Body of pancreas (tissue), 4 donors: ENCODE measurements at places on chromosomes 2 and 18. TPM values are rescaled to one million over a fixed set of nuclear protein-coding genes. Genes with fewer than 3 reads are reported as not detected.

The RIT2 gene
- not detected for total RNA-seq

The ATP5F1A gene
- total RNA-seq: 177 TPM

The XDH gene
- total RNA-seq: 0.78 TPM

The ACKR3 gene
- 18.1 TPM for total RNA-seq

- H3K27me3 ChIP-seq: no peaks in the 10 kb centered on the region
- H3K4me3 ChIP-seq: no peak overlapping the region
- no peak for DNase-seq
- H3K4me1 ChIP-seq: no peaks in the 10 kb centered on the region
- no peaks in the 10 kb centered on the region for H3K36me3 ChIP-seq
- no peak overlapping the region for H3K27ac ChIP-seq
These were observed 47.5 kb downstream of the GALNT3 start for GRCh38 chr2:165746501-165746900.

- H3K36me3 ChIP-seq: peaks cover 4% of the 10 kb centered on the region
- DNase-seq: no peak
- no peaks in the 10 kb centered on the region for H3K27me3 ChIP-seq
These were observed 587 bp upstream of the MTIF2 start for GRCh38 chr2:55269645-55269990.

DNA sequence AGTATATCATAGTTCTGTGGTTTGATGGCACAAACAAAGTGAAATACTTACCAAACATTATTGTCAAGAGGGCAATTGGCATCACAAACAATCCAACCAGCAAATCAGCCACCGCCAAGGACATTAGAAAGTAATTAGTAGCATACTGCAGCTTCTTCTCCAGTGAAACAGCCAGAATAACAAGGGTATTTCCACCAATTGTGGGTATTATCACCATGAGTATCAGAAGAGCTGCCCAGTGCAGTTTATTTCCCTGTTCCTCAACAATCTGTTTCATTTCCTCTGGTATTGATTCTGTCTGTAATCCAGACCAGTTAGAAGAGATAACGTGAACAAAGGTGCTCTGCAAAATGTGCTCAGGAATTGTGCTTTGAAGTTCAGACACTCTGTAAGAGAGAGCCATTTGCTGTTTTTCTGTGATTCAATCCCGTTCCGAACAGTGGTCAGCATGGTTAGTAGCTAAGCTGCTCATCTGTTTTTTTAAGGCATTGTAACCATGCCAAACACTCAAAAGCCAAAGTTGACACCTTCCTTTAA lies 1.4 kb downstream of the HTR2B start:
- peaks cover 15% of the 10 kb centered on the region for H3K4me1 ChIP-seq
- H3K36me3 ChIP-seq: no peaks in the 10 kb centered on the region
- peak overlapping the region; percentile 22 for H3K27ac ChIP-seq
- no peak for DNase-seq
- no peak overlapping the region for H3K4me3 ChIP-seq

- no peak overlapping the region for H3K27ac ChIP-seq
- no peaks in the 10 kb centered on the region for H3K36me3 ChIP-seq
- H3K4me1 ChIP-seq: peaks cover 22% of the 10 kb centered on the region
- no peak for DNase-seq
- no peak overlapping the region for H3K4me3 ChIP-seq
- no peaks in the 10 kb centered on the region for H3K27me3 ChIP-seq
These were observed 104.5 kb upstream of the NCK2 start for GRCh38 chr2:105640246-105640645.

DNA sequence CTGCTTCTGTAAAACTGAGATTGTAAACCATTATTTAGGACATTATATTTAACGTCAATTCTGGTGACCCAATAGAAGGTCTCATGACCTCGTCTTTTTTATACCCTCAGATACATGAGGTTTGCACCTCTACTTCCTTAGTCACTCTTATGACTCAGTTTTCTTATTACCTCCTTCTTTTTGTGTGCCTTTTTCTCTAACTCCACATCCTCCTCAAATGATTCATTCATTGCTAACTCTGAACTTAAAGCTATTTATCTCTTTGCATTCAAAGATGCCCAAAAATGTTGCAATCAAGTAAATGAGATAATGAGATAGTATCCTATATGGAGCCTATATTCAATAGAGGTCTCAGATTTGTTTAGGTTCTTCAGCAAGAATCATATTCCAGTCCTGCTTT lies 121.0 kb upstream of the KYNU start:
- no peak overlapping the region for H3K27ac ChIP-seq
- H3K4me3 ChIP-seq: no peak overlapping the region
- DNase-seq: no peak
- no peaks in the 10 kb centered on the region for H3K4me1 ChIP-seq

DNA sequence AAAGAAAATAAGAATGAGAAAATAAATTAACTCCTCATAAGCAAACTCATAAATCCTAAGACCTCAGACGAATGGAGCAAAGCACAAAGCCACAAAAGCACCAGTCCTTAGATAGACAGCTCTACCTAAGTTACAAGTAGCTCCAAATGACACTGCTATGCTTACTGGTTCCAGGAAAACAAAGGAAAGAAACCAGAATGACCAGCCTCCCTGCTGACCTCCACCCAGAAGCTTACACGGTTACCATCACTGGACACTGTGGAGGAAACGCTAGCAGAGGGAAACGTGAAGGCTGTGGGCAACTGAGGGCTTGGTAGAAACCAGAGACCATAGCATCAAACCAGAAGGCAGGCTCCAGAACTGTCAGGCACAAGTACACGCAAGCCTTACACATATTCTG lies 67.8 kb downstream of the STK39 start:
- H3K36me3 ChIP-seq: no peaks in the 10 kb centered on the region
- H3K4me1 ChIP-seq: peaks cover 46% of the 10 kb centered on the region
- no peak for DNase-seq
- H3K27ac ChIP-seq: no peak overlapping the region

GRCh38 chr2:128868686-128869551 lies 550.3 kb upstream of the HS6ST1 start:
- peaks cover 19% of the 10 kb centered on the region for H3K4me1 ChIP-seq
- no peak overlapping the region for H3K27ac ChIP-seq
- DNase-seq: no peak
- H3K36me3 ChIP-seq: no peaks in the 10 kb centered on the region
- no peaks in the 10 kb centered on the region for H3K27me3 ChIP-seq

DNA sequence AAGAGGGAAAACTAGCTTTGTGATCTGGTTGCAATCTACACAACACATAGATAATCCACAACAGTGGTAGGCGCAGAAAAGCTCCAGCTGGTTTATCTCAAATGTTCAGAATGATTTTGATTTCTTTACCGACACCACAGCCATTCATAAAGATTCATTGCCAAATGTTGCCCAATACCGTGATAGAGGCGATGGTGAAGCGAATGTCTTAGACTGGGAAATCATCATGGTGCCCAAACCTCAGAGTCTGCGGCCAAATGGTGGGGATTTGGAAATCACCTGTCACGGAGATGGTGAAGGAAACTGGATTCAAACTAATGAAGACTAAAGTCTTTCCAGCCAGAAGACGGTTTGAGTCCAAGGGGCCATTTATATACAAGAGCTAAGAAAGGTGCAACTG lies 48.5 kb upstream of the CCDC150 start:
- no peak overlapping the region for H3K27ac ChIP-seq
- H3K27me3 ChIP-seq: no peaks in the 10 kb centered on the region
- DNase-seq: no peak
- H3K4me1 ChIP-seq: peaks cover 10% of the 10 kb centered on the region
- H3K36me3 ChIP-seq: no peaks in the 10 kb centered on the region
- no peak overlapping the region for H3K4me3 ChIP-seq

DNA sequence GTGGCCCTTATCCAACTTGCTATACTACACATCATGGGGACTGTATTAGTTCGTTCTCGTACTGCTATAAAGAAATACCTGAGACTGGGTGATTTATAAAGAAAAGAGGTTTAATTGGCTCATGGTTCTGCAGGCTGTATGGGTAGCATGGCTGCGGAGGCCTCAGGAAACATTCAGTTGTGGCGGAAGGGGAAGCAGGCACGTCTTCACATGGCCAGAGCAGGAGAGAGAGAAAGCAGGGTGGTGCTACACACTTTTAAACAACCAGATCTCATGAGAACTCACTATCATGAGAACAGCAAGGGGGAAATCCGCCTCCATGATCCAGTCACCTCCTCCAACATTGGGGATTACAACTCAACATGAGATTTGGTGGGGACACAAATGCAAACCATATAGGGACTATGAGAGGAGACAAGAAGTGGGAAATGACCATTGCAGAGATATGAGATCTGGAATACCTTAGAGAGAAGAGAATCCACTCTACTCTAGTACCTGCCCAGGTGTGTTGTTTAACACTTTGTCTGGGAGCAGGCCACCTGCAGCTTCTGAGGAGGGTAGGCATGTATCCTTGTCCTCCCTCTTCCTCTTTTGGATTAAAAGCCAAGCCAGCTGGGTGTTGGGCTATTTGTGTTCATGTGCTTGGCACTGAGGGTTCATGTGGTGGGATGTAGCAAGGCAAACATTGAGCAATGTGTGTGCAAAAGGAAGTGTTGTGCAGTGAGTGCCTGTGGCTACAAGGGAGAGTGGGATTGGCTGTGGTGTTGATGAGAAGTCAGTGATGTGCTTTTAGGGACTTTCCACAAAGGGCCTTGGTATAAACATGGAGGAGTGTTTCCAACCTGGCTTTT lies 22.8 kb downstream of the TTLL4 start:
- no peak overlapping the region for H3K4me3 ChIP-seq
- H3K4me1 ChIP-seq: peaks cover 5% of the 10 kb centered on the region
- no peaks in the 10 kb centered on the region for H3K27me3 ChIP-seq
- H3K27ac ChIP-seq: no peak overlapping the region
- peaks cover 3% of the 10 kb centered on the region for H3K36me3 ChIP-seq

DNA sequence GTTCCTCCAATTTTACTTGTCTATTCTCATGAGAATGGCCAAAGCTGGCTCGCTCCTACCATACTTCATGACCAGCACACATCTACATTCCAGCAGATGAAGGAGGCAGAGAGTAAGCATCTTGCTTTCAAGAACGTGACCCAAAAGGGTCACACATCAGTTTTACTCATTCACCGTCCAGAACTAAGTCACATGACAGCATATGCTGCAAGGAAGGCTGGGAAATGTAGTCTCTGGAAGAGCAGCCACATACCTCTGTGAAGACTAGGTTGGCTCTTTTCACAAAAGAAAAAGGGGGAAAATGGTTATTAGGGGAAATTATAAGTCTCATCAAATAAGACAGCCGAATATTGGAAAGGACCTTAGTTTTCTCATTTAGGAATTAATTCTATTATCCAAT lies 835.3 kb downstream of the EPHA4 start:
- H3K4me3 ChIP-seq: no peak overlapping the region
- H3K27ac ChIP-seq: no peak overlapping the region
- DNase-seq: no peak
- H3K36me3 ChIP-seq: no peaks in the 10 kb centered on the region

GRCh38 chr2:60424233-60424632 lies 129.2 kb downstream of the BCL11A start:
- no peak for DNase-seq
- H3K27ac ChIP-seq: no peak overlapping the region
- H3K36me3 ChIP-seq: no peaks in the 10 kb centered on the region
- no peaks in the 10 kb centered on the region for H3K27me3 ChIP-seq
- no peak overlapping the region for H3K4me3 ChIP-seq

DNA sequence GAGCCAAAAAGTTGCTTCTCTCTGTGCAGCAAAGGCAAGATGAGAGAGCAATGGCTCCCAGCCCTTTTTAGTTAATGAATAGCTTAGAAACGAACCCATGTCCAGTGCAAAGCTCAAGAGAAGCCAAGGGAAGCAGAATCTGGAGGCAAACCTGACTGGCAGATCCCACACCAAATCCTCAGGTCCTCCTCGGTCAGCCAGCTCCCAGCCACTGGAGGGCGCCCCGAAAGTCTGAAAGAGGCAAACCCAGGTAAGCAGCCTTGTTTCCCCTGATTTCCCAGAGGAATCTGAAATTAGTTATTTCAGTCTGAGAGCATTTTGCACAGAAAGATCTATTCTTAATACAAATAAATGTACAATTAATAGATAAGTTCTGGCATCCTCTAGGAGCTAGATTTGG lies 71.3 kb upstream of the PID1 start:
- DNase-seq: peak; percentile 51
- H3K4me3 ChIP-seq: no peak overlapping the region
- no peak overlapping the region for H3K27ac ChIP-seq
- no peaks in the 10 kb centered on the region for H3K27me3 ChIP-seq

- H3K4me1 ChIP-seq: peaks cover 16% of the 10 kb centered on the region
- no peaks in the 10 kb centered on the region for H3K36me3 ChIP-seq
- H3K27ac ChIP-seq: peak overlapping the region; percentile 31
- no peak overlapping the region for H3K4me3 ChIP-seq
These were observed 69.5 kb downstream of the ANTXR1 start for GRCh38 chr2:69082430-69082997.

DNA sequence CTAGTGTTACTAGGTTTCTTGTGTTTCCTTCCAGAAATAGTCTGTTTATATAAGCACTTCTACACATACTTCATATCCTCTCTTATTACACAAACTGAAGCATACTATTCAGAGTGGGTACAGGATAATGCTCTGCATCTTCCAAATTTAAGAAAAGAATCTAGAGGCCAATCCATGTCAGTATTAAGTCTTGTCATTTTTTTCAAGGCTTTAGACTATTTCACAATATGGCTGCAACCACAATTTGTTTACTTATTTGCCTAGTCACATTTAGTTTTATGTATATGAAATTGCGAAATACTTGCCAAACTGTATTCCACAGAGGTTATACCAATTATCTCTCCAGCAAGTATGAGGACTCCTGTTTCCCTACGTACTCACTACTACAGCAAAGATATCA lies 27.9 kb downstream of the IWS1 start:
- no peak overlapping the region for H3K4me3 ChIP-seq
- H3K4me1 ChIP-seq: no peaks in the 10 kb centered on the region
- no peak overlapping the region for H3K27ac ChIP-seq
- DNase-seq: no peak
- H3K36me3 ChIP-seq: peaks cover 31% of the 10 kb centered on the region

DNA sequence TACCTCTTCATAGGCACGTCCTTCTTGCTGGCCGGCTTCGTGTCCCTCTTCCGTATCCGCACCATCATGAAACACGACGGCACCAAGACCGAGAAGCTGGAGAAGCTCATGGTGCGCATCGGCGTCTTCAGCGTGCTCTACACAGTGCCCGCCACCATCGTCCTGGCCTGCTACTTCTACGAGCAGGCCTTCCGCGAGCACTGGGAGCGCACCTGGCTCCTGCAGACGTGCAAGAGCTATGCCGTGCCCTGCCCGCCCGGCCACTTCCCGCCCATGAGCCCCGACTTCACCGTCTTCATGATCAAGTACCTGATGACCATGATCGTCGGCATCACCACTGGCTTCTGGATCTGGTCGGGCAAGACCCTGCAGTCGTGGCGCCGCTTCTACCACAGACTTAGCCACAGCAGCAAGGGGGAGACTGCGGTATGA lies 2.3 kb downstream of the FZD7 start:
- H3K4me3 ChIP-seq: no peak overlapping the region
- H3K27me3 ChIP-seq: no peaks in the 10 kb centered on the region
- H3K36me3 ChIP-seq: no peaks in the 10 kb centered on the region
- H3K4me1 ChIP-seq: peaks cover 22% of the 10 kb centered on the region
- no peak overlapping the region for H3K27ac ChIP-seq
- no peak for DNase-seq

DNA sequence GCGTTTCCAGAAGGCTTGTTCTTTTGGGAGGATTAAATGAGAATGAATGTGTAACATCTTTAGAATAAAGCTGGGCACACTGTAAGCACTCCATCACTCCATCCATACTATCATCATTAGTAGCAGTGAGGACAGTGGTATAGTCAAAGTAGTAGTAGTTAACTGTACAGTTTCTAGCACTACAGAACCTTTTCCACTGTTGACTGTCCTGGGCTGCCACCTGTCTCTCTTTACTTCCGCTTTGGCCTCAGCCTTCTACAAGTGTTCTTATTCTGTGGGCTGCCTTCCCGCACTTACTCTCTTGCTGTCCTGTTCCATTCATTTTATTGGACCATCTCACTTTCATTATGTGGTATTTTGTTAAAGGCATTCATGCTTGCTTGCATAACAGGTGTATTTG lies 3.3 kb downstream of the SLC9A2 start:
- H3K36me3 ChIP-seq: no peaks in the 10 kb centered on the region
- DNase-seq: no peak
- peaks cover 18% of the 10 kb centered on the region for H3K4me1 ChIP-seq
- H3K4me3 ChIP-seq: no peak overlapping the region
